ENCODE measurements at places on chromosomes 12 and 14.
A peak's percentile ranks its signal among the peaks of the same experiment; 100 is the strongest.

DNA sequence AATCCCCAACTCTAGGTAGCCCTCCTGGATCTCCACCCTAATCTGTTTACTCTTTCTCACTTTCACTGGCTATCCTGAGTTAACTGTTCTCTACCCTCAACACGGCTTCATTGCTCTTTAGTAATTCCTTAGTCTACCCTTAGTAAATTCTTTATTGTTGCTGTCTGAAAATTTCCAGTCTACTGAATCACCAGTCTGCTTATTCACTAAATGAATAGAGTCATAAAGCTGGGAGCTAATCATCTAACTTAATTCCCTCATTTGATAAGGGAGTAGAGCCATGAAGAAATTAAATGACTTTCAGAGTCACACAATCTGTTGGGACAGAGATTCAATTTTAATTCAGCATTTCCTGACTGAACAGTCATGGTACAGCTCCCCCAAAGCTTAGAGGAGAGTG is 36.5 kb downstream of the YEATS4 start:
- no peak for DNase-seq

DNA sequence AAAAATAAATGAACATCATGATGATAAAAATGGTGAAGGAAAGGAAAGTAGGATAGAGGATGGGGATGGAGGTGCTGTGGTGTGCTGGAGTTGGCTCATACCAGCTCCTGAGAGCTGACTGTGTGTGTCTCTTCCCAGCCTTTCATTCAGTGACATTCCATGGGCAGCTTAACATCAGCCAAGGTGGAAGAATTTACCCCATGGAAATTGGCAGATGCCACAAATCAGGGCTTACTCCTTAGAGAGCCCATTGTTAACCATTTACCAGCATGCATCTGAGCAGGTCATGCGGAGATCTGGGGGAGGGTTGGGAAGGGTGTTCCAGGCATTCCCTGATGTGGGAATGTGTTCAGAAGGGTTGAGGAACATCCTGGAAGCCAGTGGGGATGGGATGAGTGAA is 164.7 kb upstream of the MYL2 start:
- no peak for DNase-seq

DNA sequence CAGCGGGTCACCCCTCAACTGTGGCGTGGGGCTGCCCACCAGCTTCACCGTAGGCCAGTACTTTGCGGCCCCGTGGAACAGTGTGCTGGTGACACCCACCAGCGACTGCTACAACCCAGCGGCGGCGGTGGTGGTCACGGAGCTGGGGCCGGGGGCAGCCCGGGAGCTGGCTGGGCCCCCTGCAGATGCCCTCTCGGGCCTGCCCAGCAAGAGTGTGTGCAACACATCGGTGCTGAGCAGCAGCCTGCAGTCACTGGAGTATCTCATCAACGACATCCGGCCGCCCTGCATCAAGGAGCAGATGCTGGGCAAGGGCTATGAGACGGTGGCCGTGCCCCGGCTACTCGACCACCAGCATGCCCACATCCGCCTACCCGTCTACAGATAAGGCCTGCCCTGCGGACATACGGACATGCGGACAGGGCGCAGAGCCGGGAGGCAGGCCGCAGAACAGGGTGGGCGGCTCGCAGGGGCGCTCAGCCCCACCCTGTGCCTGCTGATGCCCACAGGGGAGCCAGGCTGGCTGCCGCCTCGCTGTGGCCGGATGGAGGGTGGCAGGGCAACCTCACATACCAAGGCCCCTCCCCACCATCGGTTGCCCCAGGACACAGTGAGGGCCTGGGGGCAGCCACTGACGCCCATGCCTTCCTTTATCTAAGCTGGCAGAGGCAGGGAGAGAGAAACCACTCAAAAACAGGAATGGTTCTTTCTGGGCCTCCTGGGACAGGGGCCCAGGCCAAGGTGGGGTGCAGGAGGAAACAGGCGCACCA is 55.5 kb downstream of the FAM222A start:
- DNase-seq: no peak

DNA sequence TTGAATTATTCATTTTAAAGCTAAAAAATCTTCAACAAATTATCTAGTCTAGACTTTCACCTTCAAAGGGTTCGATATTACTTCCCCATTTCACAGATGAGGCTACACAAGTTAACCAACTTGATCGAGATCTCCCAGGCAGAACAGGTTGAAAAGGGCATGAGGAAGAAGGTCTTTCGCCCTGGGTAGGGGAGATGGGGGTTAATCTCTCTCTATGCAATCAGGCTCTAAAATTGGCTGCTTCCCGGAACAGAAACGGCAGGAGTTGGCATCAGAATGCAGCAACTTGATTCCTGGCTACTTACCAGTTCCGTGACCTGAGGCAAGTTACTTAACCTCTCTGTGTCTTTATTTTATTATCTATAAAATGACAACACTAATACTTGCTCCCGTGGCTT is 2.4 kb upstream of the CISTR start:
- no peak for DNase-seq

DNA sequence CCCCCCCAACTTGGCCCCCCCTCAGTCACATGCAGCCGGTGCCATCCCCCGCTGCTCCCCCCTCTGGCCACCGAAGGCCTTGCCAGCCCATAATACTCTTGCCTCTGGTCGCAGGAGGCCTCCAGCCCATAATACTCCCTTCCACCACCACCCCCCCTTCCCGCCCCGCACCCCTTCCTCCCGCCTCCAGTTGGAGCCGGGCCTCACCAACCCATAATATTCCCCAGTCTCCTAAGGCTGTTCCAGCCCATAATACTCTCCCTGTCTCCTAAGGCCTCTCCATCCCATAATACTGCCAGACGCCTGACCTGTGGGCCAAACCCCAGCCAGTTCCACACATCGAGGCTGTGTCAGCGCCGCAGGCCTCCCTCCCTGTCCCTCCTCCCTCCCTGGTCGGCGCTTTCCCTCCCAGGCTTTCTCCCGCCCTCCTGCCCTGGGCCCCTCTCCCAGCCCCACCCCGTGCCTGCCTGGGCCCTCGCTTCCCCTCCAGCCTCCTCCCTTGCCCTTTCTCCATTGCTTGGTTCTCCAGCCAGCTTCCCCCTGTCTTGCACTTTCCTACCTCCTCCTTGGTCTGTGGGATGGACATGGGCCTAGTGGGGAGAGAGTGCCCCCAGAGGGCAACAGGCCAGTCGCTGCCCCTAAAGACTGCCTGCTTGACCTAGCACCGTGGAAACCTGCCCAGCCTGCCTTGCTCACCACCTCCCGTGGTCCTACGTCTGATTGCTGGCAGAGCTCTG is 6.8 kb upstream of the CHD4 start:
- peak; percentile 70 for DNase-seq

DNA sequence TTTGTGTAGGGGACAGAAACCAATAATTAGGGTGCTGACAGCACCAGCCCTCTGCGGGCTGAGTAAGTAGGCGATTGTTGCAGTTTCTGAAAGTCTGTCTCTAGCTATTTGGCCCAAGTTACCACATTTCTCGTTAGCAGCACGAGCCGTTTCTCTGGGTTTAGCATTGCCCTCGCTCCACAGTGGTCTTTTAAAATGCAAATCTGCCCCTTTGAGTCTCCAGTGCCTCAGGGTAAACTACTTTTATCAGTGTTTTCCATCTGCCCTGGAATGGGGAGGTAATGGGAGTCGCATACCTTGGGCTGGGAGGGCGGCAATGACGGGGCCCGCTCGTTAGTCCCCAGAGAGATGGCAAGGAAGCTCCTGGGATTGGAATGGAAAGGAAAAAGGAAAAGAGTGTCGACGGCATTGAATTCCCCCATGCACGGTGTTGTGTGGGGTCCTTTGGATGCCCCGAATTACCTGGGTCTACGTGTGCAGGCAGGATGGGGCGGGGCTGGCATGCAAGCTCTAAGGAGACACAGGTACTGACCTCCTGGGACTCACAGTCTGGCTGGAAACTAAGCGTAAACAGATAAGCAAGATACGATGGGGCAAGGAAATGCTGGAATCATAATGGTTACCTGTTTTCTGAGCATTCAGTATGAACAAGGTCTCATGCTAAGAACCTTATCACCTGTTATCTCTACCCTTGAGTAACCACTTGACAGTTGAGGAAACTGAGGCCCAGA is 131.8 kb upstream of the MAP1LC3B2 start:
- DNase-seq: no peak

- no peak for DNase-seq
These were observed 15.2 kb upstream of the ACTR6 start for GRCh38 chr12:100185361-100185894.

GRCh38 chr12:109827566-109828550 is 5.3 kb downstream of the TRPV4 start:
- DNase-seq: no peak

GRCh38 chr14:69040353-69040752 is 61.3 kb upstream of the ACTN1 start:
- no peak for DNase-seq

DNA sequence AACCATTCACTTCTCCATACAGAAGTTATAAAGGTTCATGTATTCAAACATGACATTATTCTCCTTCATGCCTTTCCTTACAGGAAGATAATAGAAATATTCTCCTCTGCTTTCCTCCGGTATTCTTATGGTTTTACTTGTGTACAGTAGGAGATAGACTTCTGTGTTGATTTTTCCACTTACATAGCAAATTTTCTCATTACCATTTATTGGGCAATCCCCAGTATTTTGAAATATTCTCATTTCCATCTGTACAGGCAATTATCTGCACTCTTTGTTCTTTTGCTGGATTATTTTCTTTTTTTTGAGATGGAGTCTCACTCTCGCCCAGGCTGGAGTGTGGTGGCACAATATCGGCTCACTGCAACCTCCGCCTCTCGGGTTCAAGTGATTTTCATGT is 11.0 kb downstream of the PXMP2 start:
- DNase-seq: no peak

DNA sequence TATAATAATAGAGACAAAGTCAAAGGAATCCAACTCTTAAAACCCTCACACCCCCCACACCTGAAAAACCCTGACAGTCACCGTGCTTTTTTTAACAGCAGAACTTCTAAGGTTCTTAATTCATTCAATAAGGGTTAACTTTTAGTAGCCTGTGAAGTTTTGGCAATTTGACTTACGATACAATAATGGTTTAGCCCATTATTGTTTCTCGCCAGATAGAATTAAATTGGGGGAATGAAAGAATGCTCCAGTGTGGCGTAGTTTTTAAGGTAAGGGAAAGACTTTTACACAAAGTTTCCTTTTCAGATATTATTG is 604 bp upstream of the MAGOHB start:
- no peak for DNase-seq

DNA sequence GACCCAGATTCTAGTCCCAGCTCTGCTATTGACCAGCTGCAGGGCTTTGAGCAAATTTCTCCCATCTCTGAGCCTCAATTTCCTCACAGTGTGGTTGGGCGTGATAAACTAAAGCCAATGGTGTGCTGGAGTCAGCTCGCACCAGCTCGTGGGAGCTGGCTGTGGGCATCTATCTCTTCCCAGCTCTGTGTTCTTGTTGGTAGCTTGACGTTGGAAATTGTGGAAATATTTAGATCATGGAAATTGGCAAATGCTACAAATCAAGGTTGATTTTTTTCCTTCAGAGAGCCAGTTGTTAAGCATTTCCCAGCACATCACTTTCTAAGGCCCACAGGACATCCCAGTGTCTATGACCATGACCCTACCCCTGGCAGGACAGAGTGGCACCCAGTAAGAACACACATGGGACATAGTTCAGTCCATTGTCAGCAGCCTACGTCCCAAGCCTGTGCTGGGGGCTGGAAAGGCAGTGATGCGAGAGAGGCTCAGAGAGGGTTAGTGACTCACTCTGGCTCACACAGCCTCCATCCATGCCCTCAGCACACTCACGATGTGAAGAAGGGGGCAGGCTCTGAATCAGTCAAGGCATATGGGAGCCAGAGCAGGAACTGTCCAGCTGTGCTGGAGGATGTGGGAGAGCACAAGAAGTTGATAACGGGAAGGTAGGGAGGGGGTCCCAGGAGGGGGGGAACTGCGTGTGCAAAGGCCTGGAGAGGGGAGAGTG is 77.6 kb downstream of the LGMN start:
- DNase-seq: no peak

DNA sequence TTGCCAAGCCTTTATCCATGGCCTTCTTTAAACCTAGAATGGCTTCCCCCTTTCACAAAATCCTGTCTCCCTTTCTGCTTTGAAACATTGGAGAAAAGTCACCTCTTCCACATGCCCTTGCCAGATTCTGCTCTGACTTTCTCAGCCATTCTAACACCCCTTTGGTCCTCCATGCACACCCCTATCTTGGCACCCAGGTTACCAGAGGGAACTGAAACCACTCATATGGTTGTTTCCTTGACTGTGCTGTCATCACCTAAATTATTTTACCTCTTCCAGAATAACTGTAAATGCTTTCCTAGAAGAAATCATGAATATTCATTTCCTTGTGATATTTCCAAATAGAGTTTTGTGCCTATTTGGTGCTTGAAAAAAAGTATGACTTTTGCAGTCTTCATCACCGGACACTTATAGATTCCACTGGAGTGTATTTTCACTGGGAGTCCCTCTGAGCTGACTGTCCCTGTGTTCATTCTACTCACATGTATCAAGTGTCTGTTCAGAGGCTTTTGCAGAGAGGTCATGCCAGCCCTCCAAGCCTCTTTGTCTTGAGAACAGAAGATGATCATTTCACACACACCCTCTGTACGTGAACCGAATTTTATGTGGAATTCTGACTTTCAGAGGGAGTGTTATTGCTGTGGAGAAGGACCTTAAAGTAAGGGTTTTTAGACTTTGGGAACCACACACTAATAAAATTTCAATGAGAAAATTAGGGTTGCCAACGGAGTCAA is 74.1 kb downstream of the PLXNC1 start:
- DNase-seq: no peak

DNA sequence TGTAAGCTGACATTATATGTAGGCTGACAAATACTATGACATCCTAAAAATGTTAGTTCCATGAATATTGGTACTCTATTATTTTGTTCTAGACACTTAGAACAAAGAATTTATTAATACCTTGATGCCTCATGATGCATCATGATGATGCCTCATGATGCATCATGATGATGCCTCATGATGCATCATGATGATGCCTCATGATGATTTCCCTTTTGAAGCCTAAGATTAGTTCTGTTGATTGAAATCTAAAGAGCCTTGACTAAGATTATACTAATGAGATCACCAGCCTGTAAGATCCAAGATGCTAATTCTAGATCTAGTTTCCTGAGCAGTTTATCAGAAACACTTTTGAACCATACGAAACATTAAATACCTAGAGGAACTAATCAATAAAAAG is 4.6 kb upstream of the CEP128 start:
- DNase-seq: no peak

GRCh38 chr14:77305696-77306095 is 15.0 kb downstream of the POMT2 start:
- no peak for DNase-seq

GRCh38 chr14:98946940-98947339 is 325.1 kb downstream of the BCL11B start:
- DNase-seq: no peak

- DNase-seq: peak; percentile 26
These were observed 33.6 kb upstream of the HIF1A start for GRCh38 chr14:61661471-61662400.

- no peak for DNase-seq
These were observed 94.7 kb downstream of the DENND5B start for GRCh38 chr12:31496257-31496656.

DNA sequence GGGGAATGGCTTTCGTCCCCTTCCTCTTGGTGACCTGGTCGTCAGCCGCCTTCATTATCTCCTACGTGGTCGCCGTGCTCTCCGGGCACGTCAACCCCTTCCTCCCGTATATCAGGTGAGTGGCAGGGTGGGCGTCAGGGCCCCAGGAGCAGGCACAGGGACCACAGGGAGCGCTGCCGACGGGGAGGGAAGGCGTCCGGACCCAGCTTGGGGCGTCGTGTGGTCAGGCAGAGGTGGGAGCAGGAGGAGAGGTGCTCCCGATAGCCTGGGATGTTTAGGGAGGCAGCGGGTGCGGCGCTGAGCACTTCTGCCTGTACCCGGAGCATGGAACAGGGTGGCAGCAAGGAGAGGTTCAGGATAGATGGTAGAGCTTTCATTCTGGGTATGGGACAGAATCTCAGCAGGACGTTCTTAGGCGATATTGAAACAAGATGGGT is 444 bp downstream of the DRAM1 start:
- peak; percentile 37 for DNase-seq

All from GM10248 (cell line).